ENCODE measurements at places on chromosomes 2 and 18.

GRCh38 chr2:210318486-210318885 is 3.5 kb upstream of the MYL1 start:
- no peak for DNase-seq

- no peak for DNase-seq
These were observed 110.4 kb downstream of the DTNA start for GRCh38 chr18:34820360-34821065.

DNA sequence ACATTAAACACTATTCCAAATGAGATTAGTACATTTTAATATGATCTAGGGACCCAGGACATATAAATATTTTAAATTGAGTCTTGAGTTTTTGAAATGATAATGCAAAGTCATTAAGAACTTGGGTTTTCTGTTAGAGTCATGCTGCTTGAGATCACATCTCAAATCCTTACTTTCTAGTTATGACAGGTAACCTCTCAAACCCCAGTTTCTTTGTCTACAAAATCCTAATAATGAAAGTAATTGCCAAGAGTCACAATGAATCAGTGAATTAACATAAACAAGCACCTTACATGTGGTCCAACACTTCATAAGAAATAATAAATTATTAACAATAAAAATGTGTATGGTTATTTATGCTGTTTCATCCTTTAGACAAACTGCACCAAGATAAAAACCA is 607.6 kb downstream of the LRP1B start:
- DNase-seq: no peak

- no peak for DNase-seq
These were observed 32.5 kb downstream of the GEMIN6 start for GRCh38 chr2:38810488-38810887.

DNA sequence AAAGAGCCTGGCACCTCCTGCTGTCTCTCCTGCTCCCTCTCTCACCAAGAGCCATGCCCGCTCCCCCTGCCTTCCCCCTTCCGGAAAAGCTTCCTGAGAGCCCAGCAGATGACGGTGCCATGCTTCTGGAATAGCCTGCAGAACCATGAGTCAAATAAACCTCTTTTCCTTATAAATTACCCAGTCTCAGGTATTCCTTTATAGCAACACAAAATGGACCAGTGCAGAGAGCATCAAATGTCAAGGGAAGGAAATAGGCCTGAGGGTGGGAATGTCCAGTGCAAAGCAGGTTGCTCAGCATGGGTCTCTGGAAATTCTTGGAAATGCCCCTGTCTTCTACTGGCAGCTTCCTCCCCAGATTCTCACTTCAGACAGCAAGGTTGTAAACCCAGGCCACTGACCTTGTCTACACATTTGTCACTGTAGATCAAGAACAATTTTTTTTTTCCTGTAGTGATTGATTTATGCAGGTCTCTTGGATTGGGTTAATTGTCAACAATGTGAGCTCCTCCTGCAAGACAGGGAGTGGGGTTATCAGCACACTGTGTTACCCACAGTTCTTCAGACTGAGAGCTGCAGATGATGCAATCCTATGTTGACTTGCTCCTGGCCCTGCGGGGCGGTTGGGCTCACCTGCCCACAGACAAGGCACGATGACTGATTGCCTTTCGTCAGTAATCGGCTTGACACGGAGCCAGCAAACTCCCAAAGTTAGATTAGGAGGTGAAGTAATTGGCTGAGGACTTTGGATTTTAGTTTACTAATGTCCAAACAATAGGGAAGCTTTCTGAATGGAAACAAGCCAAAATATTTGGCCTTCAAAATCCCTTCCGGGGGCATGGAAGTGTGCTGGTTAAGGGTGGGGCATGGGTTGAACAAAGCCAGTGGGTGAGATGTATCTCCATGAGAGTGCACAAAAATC is 5.4 kb upstream of the BOD1L2 start:
- no peak for DNase-seq

DNA sequence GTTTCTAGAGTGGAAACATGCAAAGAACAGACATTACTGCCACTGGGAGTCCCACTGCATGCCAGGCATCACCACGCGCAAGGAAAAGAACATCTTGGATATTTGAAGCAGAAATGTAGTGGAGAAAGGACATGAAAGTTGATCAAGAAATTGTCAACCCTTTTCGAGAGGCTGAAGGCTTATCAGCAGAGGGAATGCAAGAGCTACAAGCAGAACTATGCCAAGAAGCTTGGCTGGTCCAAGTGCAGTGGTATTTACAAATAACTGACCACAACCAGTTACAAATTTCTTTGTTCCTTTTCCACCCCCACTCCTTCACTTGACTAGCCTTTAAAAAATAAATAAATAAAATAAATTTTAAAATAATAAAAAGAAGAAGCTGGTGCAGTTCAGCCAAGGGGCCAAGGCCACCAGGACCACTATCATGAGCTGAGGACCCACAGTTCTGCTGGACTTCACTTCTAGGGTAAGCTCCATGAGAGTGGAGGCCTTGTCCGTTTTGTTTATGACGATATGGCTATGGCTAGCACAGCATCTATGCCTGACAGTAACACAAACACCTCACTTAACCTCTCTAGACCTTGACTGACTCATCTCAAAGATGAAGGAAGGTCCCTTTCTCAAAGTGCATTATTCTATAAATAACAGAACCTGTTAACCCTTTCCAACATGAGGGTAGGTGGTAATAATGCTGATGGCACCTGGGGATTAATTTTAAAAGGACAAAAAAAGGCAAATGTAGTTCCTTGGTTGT is 20.9 kb downstream of the MARCHF4 start:
- no peak for DNase-seq

DNA sequence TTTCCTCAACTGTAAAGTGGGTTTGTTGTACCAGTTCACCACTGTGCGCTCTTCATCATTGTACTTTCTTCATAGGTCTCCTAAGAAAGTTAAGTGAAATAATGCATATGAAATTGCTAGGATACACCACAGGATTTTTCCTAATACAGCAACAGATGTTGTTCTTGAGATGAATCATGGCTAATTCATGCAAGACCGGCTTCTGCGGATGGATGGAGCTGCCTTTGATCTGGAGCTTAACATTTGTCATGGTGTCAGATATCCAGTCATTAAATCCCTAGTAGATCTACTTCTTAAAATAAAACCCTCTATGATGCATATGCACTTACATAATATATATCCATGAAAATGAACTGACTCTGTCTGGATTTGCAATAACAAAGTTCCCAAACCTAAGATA is 114.1 kb downstream of the COL6A3 start:
- no peak for DNase-seq

DNA sequence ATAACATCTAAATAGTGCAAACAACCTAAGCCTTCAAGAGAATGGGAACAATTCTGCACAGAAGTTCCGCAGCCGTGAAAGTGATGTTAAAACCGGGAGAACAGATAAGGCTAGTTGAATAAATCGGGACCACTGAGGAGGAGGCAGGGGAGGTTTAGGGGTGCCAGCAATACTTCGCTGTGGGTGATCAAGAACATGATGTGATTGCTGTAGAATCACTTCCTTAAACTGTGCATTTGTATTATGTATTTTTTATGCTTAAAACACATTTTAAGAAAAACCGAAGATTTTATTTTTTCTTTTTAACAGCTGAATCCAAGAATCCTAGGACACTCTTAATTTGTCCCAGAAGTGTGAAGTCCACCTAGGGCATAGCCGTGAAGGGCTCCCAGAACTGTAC is 33.6 kb downstream of the TTC32 start:
- no peak for DNase-seq

GRCh38 chr2:30306522-30306921 is 75.2 kb downstream of the LBH start:
- DNase-seq: no peak

DNA sequence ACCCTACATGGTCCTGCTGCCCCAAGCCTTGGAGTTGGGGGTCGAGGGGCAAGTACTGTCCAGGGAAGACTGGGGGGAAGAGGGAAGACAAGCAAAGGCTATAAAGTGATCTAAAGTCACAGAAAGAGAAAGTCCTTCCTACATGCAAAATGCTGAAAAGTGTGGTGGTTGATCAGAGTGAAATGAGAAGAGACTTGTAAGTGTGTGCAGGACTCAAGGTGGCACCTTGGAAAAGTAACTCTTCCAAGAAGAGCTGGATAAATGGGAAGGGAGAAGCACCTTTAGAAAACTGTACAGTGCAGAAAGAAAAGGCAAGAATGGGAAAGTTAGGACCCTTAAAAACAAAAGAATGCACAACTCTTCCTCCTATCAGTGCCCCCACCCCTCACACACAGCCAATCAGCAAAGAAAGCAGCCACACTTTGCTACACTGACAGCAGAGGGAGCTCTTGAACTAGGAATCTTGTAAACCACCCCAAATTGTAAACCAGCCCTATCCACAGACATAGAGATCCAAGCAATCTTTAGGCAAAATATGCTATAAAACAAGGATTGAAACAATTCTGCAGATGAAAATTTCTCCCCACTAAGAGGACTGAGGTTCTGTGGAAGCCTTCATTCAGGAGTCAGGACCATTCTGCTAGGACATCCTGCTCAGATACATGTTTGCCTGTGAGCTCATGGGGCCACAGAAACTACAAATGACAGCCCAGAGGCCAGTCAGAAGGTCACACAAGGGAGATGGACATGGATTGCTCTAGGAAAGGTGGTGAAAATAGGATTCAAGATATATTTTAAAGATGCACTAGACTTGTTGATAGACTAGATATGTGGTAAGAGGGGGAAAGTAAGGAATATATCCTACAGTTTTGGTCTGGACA is 146.4 kb downstream of the FTCDNL1 start:
- DNase-seq: no peak

- no peak for DNase-seq
These were observed 946.0 kb upstream of the CHAC2 start for GRCh38 chr2:52821631-52822030.

GRCh38 chr2:103980401-103980800 is 873.5 kb upstream of the POU3F3 start:
- DNase-seq: no peak

- peak; percentile 49 for DNase-seq
These were observed 28.3 kb downstream of the DRC1 start for GRCh38 chr2:26429779-26430578.

GRCh38 chr2:236525411-236525997 is 44.1 kb upstream of the ACKR3 start:
- no peak for DNase-seq

- no peak for DNase-seq
These were observed 33.9 kb downstream of the NBAS start for GRCh38 chr2:15527074-15527739.

- DNase-seq: no peak
These were observed 80.9 kb downstream of the CDH20 start for GRCh38 chr18:61414086-61414485.

DNA sequence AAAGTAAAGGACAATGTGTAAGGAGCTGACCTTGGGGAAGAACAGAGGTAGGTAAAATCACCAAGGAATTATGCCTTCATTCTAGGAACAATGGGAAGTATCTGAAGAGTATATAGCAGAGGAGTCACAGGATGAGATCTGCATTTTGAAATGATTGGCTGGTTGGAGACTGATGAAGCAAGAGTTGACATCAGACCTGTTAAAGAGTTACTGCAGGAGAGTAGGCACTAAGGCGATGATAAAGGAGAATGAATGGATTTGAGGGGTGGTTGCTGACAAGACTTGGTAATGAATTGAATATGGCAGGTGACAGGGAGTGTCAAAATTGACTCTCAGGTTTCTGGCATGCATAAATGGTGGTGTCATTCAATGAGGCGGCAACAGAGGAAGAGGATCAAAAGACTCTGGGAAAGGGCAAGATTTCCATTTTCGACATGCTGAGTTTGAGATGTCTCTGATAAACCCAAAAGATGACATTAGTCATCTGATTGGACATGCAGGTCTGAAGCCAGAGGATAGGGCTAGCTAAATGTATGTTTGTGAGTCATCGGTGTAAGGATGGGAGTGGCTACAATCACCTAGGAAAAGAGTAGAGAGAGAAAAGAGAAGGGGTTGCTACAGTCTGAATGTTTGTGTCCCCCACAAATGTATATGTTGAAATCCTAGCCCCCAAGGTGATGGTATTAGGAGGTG is 236.5 kb downstream of the DYM start:
- DNase-seq: no peak

DNA sequence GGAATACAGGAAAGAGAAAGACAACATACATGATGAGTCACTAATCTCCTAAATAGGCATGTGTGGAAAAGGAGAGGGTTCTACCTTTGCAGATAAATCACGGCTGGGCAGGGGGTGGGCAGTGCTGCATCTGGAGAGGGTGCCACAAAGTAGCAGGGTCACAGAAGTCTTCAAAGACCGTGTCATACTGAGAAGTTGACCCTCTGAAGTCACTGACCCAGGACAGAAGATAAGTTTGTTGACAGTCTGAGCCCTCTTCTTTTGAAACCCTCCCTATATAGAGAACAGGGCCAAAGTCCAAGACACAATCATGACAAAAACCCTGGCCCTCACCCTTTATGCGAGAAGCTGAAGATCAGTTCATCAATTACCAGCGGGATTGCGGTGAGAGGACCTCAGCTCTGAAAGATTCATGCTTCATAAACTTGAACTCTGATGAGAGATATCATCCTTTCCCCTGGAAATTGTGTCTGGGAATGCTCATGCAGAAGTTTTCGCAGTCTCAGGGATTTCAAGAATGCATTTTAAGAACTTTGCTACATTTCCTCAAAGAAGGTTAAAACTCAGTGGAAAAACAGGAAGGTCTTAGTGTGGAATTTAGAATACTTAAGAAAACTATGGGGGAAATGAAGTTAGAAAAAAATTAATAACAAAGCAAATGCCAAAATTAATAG is 129.5 kb downstream of the FAM124B start:
- DNase-seq: no peak

- no peak for DNase-seq
These were observed 109.7 kb upstream of the FAM136A start for GRCh38 chr2:70411483-70412125.

GRCh38 chr2:193891023-193891422 is 1696.3 kb upstream of the TMEFF2 start:
- DNase-seq: no peak

- no peak for DNase-seq
These were observed 165.1 kb downstream of the FMNL2 start for GRCh38 chr2:152499896-152500735.

Data from right hindlimb (tissue), 1 donor.